A549 treated with Hydrocortisone at 1 μM for 4 hours (cell line): ENCODE measurements at places on chromosomes 6 and 20. TPM values are rescaled to one million over a fixed set of nuclear protein-coding genes. Genes with fewer than 3 reads are reported as not detected.

Gene ZC2HC1B
- not detected in 5 replicates for total RNA-seq

Gene MAD2L1BP
- 33.7 to 38.3 TPM (median 36.7 TPM) in 5 replicates for total RNA-seq

Gene CD93
- total RNA-seq = not detected in 5 replicates

Gene TUBB2B
- 12.7 to 15.3 TPM (median 14.7 TPM) in 5 replicates for total RNA-seq

Gene DUSP22
- 13.1 to 15.0 TPM (median 14.2 TPM) in 5 replicates for total RNA-seq

Gene ADAM33
- 0.05 to 0.17 TPM (median 0.09 TPM) in 4 of 5 replicates, not detected in the other for total RNA-seq

Gene CCN5
- 26.1 to 39.6 TPM (median 26.8 TPM) in 5 replicates for total RNA-seq

Gene RBPJL
- not detected in 5 replicates for total RNA-seq

Gene NINL
- 11.4 to 15.4 TPM (median 14.7 TPM) in 5 replicates for total RNA-seq

Gene NR2E1
- total RNA-seq = 0.03 to 0.22 TPM in 2 of 5 replicates, not detected in the others

Gene CCDC167
- 41.6 to 51.0 TPM (median 47.0 TPM) in 5 replicates for total RNA-seq

Gene SSTR4
- 0.32 to 0.60 TPM (median 0.49 TPM) in 5 replicates for total RNA-seq

Gene PSORS1C1
- total RNA-seq = 3.2 to 6.3 TPM (median 4.4 TPM) in 5 replicates

Gene ASIP
- total RNA-seq = not detected in 5 replicates

Gene CDK19
- 4.3 to 6.8 TPM (median 5.5 TPM) in 5 replicates for total RNA-seq

Gene LRRC1
- 6.0 to 6.4 TPM (median 6.2 TPM) in 5 replicates for total RNA-seq

Gene SNAP25
- total RNA-seq = 13.5 to 19.1 TPM (median 17.8 TPM) in 5 replicates

Gene OR12D3
- total RNA-seq = not detected in 5 replicates

Gene OR2B6
- 0.15 to 0.31 TPM (median 0.18 TPM) in 3 of 5 replicates, not detected in the others for total RNA-seq

Gene PHACTR1
- total RNA-seq = 0.07 TPM in 1 of 5 replicates, not detected in the others

Gene SIRPB1
- total RNA-seq = 0.32 to 0.71 TPM (median 0.55 TPM) in 5 replicates

Gene CYP21A2
- not detected in 5 replicates for total RNA-seq

Gene PROCR
- 105 to 147 TPM (median 140 TPM) in 5 replicates for total RNA-seq

Gene C4B
- total RNA-seq = 0.35 to 0.93 TPM (median 0.67 TPM) in 5 replicates

Gene HSPA1A
- 162 to 234 TPM (median 205 TPM) in 5 replicates for total RNA-seq

Gene HLA-DMA
- total RNA-seq = 3.2 to 3.9 TPM (median 3.3 TPM) in 5 replicates

Gene GTF2H4
- 17.1 to 32.8 TPM (median 18.2 TPM) in 5 replicates for total RNA-seq

Gene CALHM6
- total RNA-seq = not detected in 5 replicates

Gene XKR7
- total RNA-seq = 0.01 to 0.02 TPM in 2 of 5 replicates, not detected in the others

Gene NKX2-2
- total RNA-seq = not detected in 5 replicates

Gene OPRL1
- total RNA-seq = 1.0 to 1.7 TPM (median 1.2 TPM) in 5 replicates

Gene WFDC5
- not detected in 5 replicates for total RNA-seq

Gene TRAPPC3L
- total RNA-seq = not detected in 5 replicates

Gene PTCRA
- not detected in 5 replicates for total RNA-seq

Gene PXT1
- 0.03 TPM in 1 of 5 replicates, not detected in the others for total RNA-seq

Gene DNAAF9
- 5.3 to 7.2 TPM (median 6.7 TPM) in 5 replicates for total RNA-seq

Gene REV3L
- 6.3 to 8.8 TPM (median 7.2 TPM) in 5 replicates for total RNA-seq

Gene TINAG
- not detected in 5 replicates for total RNA-seq

Gene RCAN2
- not detected in 5 replicates for total RNA-seq

Gene BEND6
- total RNA-seq = 0.65 to 0.92 TPM (median 0.88 TPM) in 5 replicates

Gene SLC22A16
- total RNA-seq = not detected in 5 replicates

Gene SYCP2
- 0.15 to 0.91 TPM (median 0.30 TPM) in 5 replicates for total RNA-seq

Gene ATF6B
- 31.1 to 34.2 TPM (median 32.9 TPM) in 5 replicates for total RNA-seq

Gene LAMA5
- 313 to 453 TPM (median 400 TPM) in 5 replicates for total RNA-seq

Gene GHRH
- total RNA-seq = not detected in 5 replicates

Gene FAM83C
- total RNA-seq = 0.06 to 0.16 TPM (median 0.13 TPM) in 5 replicates

Gene LHFPL5
- 0.09 to 0.15 TPM (median 0.12 TPM) in 3 of 5 replicates, not detected in the others for total RNA-seq

Gene SIM1
- not detected in 5 replicates for total RNA-seq

Gene CST5
- total RNA-seq = not detected in 5 replicates

Gene GJA10
- total RNA-seq = not detected in 5 replicates

Gene C6orf15
- total RNA-seq = 0.09 TPM in 1 of 5 replicates, not detected in the others

Gene PI16
- not detected in 5 replicates for total RNA-seq

Gene LIME1
- total RNA-seq = 5.0 to 9.8 TPM (median 8.9 TPM) in 5 replicates

Gene CCR6
- total RNA-seq = 0.09 TPM in 1 of 5 replicates, not detected in the others

Gene SEL1L2
- total RNA-seq = not detected in 5 replicates

Gene EMILIN3
- total RNA-seq = 0.40 to 0.54 TPM (median 0.44 TPM) in 5 replicates

Gene SULF2
- 21.6 to 24.8 TPM (median 22.7 TPM) in 5 replicates for total RNA-seq

Gene TRERF1
- total RNA-seq = 5.9 to 8.3 TPM (median 7.7 TPM) in 5 replicates

Gene HEY2
- 0.05 to 0.07 TPM (median 0.06 TPM) in 3 of 5 replicates, not detected in the others for total RNA-seq
